NCI-H1105 treated with DMSO at 0.1 percent for 48 hours (cell line): ENCODE measurements at places on chromosomes 2 and 18.

DNA sequence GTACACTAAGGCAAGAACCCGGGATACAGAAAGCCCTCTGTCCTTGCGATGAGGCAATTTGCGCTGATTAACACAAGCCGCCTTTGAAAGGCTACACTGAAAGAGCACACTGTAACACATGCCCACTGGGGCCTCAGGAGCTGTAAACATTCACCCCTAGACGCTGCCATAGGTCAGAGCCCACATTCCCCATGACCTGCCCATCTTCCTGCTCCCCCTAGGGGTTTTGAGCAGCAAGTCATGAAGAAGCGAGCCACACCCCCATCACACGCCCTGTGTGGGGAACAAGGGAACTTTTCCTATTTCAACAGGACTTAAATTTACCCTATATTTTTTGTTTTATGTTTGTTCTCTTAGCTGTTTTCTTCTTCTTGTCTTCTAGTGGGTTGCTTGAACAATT is 47.8 kb upstream of the SLC4A10 start:
- no peak for DNase-seq

GRCh38 chr2:96685577-96686459 is 43.3 kb downstream of the FER1L5 start:
- peak; percentile 59 for DNase-seq

DNA sequence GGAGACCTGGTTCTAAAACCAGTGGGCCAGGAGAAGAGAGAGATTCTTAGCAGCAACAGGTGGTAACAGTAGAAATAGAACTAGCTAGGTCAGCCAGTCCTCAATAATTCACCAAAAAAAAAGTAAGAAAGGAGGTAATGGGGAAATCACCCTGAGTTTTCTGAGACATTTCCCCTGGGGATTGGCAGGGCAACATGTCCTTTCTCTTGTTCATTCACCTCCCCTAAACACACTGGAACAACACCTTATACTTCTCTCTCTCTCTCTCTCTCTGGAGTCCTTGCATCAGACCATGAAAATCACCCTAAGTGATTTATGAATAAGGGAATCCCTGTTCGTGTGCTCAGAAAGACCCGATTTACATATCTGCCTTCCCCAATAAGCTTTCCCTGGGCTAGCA is 64.8 kb downstream of the COX7A2L start:
- no peak for DNase-seq

GRCh38 chr18:23350188-23350587 is 102.9 kb upstream of the RIOK3 start:
- no peak for DNase-seq

GRCh38 chr2:46966576-46966975 is 51.0 kb upstream of the MCFD2 start:
- DNase-seq: no peak

GRCh38 chr2:128287780-128288735 is 30.6 kb downstream of the HS6ST1 start:
- no peak for DNase-seq
